ENCODE measurements at places on chromosomes 13 and 19.

DNA sequence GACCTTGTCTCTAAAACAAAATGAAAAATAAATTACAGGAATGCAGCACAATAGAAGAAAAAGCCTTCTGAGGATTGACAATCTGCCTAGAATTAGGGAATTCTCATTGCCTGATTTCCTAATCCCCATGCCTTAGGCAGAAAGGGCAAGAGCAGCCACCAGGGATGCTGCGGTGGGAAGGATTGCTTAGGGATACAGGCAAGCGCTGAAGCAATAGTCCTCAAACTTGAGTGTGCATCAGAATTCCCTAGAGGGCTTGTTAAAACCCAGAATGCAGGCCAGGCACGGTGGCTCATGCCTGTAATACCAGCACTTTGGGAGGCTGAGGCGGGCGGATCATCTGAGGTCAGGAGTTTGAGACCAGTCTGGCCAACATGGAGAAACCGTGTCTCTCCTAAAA lies 1.0 kb upstream of the OR7C2 start:
- no peak for DNase-seq

- DNase-seq: no peak
These were observed 2.0 kb downstream of the UHRF1 start for GRCh38 chr19:4911314-4911713.

DNA sequence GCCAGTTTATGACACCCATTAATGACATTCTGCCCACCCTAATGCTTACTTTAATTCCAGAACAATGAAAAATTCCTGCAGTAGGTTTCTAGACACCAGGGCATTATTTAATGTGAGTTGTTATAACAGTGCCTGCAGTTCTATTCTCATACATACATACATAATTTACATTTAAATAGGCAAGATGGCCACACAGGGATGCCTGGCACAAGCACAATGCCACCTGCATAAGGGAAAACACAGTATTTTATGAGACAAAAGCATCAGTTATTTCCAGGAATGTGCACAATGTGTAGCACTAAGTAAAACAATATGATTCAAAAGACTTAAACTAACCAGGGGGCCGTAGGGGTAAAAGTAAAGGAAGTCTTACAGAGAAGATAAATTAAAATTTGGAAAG lies 243.9 kb upstream of the SPRY2 start:
- DNase-seq: no peak

DNA sequence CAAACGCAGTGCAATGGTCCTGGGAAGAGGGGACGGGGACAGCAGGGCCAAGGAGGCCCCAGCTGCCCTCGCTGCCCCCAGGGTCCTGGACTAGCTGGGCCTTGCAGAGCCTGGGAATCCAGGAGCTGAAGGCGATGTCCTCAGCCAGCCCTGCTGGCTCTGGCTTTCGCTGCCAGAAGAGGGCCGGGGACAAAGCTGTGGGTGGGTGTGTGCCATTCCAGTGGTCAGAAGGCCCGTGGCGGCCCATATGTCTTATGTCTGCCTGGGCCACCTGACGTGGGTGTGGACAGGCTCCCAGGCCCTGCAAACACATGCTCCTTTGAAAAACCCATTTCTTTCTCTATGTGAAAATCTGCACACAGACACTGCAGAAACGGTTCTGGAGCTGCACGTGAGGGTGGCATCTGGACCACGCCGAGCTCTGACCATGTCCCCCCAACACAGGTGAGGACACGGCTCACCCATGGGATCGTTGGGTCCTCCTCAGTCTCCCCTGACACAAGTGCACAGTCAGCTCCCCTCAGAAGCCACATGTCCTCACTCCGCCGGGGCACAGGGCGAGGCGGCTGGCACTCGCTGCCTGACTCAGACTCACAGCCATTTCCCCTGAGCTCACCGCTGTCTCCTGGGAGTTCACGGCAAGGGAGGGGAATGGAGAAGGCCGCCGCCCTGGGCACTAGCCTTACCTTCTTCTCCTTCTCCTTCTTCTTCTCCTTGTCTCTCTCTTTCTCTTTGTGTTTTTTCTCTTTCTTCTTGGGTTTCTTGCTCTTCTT lies 16.9 kb downstream of the IZUMO4 start:
- no peak for DNase-seq

GRCh38 chr19:53161123-53161522 lies 2.3 kb upstream of the ZNF347 start:
- no peak for DNase-seq

- no peak for DNase-seq
These were observed 30.1 kb upstream of the PEPD start for GRCh38 chr19:33551676-33552075.

DNA sequence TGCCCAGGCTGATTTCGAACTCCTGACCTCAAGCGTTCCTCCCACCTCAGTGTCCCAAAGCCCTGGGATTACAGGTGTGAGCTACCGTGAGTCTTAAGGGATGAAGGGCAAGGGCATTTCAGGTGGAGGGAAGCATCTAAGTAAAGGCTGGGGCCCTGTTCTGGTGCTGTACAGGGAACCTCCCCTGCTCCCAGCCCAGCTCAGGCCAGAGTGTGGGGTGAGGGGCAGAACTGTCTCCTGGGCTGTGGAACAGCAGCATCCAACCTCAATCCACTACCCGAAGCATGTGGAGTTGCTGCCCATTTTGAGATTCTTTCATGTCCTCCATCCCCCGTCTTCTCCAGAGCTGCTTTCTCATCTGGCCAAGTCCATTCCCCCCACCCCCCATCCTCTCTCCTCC lies 105.3 kb downstream of the SIPA1L3 start:
- no peak for DNase-seq

- DNase-seq: peak; percentile 67
These were observed 11.7 kb downstream of the CIC start for GRCh38 chr19:42280815-42281145.

All from fibroblast of skin of abdomen (primary cell).